ENCODE measurements at places on chromosomes 13 and 19.

GRCh38 chr13:49086722-49087121 is 111.0 kb downstream of the FNDC3A start:
- DNase-seq = peak; percentile 51

- DNase-seq = peak; percentile 45
Observed at GRCh38 chr19:57406516-57407123, 4.3 kb upstream of the ZNF17 start.

GRCh38 chr13:32211813-32212212 is 103.3 kb downstream of the ZAR1L start:
- peak; percentile 99 for DNase-seq

GRCh38 chr13:104984296-104984818 is 1551.1 kb downstream of the EFNB2 start:
- no peak for DNase-seq

DNA sequence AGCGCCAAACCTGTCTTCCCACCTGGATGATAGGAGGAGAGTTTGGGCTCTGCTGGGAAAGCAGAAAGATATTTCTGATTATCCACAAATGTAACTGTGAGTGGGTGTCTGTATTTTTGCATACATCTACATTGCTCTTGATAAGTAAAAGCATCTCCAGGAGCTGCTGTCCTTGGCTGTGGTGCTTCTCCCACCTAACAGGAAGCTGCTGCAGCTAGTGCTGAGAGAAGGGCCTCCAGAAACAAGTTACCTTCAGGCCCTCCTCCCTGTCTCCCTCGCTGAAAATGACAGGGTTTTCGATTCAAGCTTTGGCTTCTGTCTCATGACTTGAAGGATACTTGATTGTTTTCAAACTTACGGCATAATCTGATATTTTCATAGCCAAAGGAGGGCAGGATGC is 90.1 kb downstream of the FOXO1 start:
- DNase-seq = no peak

GRCh38 chr13:41029629-41030028 is 10.5 kb upstream of the ELF1 start:
- no peak for DNase-seq

GRCh38 chr13:106513025-106513983 is 22.2 kb downstream of the EFNB2 start:
- no peak for DNase-seq

DNA sequence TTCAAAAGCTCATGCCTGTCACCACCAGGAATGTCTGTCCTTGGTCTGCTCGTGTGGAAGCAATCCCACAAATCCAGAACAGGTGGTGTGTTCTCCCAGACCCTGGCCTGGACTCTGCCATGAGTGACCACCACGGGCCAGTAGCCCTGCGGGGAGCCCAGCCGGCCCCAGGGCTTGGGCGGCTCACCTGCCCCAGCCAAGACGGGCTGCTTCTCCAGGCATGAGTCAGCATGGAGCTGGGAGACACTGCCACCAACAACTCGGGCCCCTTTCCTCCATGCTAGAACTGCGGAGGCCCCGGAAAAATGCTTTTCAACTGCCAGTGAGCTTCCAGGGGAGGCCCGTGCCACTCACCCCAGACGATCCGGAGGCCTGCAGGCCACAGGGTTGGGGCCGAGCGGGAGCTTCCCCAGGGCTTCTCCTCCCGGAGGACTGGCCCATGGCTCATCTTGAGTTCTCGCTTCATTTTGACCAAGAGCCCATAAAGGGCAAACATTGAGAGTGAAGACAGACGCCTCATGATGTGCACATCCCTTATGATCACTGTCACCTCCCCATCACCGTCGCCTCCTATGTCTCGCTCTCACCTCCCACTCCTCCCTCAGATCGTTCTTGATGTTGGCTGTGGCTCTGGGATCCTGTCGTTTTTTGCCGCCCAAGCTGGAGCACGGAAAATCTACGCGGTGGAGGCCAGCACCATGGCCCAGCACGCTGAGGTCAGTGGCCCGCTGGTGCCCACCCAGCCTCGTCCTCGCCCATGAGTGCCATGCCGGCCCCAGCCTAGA is 16.7 kb downstream of the YIPF2 start:
- DNase-seq = no peak

GRCh38 chr19:18474366-18474887 is 36.5 kb upstream of the ISYNA1 start:
- DNase-seq = no peak

DNA sequence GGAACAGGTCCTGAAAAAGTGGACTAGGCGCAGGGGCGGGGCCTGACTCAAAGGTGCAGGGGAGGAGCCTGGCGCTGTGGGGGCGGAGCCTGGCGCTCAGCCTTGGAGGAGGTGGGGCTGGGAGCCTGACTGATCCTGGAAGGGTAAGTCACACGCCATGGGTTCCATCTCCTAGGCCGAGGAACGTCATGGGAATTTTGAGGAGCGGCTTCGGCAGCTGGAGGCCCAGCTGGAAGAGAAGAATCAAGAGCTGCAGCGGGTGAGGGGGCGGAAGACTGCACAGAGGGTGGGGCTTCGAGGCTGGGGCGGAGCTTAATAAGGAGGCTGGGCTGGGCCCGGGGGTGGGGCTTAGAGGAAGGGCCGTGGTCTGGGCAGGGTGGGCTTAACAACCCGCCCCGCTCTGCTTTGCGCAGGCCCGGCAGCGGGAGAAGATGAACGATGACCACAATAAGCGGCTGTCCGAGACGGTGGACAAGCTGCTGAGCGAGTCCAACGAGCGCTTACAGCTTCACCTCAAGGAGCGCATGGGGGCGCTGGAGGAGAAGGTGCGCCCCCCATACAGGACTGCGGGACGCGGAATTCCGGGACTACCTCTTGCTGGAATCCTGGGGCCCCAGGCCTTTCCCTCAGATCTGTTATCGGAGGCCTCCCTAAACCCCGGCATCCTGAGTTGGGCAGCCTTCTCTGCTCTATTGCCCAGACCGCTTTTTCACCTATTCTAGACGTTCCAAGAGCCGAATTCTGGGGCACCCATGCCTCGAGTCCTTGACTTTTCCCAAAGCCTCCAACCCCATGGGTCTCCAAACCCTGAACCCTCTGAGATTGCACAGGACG is 14.5 kb downstream of the PPFIA3 start:
- peak; percentile 40 for DNase-seq

GRCh38 chr19:58034477-58034793 is 610 bp downstream of the ZSCAN1 start:
- DNase-seq = no peak

DNA sequence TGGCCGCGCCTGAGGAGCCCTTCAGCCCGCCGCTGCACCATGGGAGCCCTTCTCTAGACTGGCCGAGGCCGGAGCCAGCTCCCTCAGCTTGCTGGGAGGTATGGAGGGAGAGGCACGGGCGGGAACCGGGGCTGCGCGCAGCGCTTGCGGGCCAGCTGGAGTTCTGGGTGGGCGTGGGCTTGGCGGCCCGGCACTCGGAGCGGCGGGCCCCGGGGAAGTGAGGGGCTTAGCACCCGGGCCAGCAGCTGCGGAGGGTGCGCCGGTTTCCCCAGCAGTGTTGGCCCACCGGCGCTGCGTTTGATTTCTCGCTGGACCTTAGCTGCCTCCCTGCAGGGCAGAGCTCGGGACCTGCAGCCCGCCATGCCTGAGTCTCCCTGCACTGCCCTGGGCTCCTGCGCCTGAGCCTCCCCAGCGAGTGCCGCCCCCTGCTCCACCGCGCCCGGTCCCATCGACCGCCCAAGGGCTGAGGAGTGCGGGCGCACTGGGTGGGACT is 1890.0 kb upstream of the PCDH20 start:
- DNase-seq = no peak

GRCh38 chr19:17553256-17553655 is 2.2 kb upstream of the COLGALT1 start:
- peak; percentile 96 for DNase-seq

GRCh38 chr19:19078801-19079200 is 15.0 kb downstream of the SLC25A42 start:
- no peak for DNase-seq

GRCh38 chr13:20435616-20436368 is 89.9 kb downstream of the CRYL1 start:
- no peak for DNase-seq

DNA sequence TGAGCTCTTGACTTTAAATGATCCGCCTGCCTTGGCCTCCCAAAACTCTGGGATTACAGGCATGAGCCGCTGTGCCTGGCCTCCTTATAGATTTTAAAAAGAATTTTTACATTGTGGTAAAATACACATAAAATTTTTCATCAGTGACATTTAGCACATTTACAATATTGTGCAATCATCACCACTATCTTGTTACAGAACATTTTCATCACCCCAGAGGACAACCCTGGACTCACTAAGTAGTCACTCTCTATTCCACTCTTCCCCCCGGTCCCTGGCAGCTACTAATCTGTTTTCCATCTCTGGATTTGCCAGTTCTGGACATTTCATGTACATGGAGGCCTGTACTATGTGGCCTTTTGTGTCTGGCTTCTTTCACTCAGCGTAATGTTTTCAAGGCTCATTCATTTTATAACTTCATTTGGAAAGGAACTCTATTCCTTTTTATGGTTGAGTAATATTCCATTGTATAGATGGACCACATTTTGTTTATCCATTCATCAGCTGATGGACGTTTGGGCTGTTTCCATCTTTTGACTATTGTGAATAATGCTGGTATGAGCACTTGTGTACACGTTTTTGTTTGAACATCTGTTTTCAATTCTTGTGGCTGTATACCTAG is 19.9 kb downstream of the MEGF8 start:
- DNase-seq = peak; percentile 70

GRCh38 chr13:51444922-51445321 is 7.9 kb downstream of the INTS6 start:
- peak; percentile 75 for DNase-seq

DNA sequence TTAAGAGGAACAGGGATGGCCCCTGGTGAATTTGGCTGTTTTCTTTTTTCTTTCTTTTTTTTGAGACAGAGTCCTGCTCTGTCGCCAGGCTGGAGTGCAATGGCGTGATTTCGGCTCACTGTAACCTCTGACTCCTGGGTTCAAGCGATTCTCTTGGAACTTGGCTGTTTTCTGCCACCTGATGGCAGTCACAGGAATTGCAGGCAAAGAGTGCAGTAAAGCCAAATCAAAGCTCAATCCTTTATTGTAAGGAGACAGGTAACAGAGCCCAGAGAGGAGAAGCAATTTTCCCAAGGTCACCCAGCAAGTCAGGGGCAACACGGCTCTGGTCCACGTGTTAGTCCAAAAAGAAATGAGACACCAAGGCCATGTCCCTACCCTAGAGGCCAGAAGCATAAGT is 6.2 kb downstream of the TINCR start:
- DNase-seq = no peak
